ENCODE measurements at places on chromosomes 5 and 9. TPM values are rescaled to one million over a fixed set of nuclear protein-coding genes. Genes with fewer than 3 reads are reported as not detected.

Gene CANX
- total RNA-seq, result 591 TPM

Gene C9
- total RNA-seq, result not detected

Gene TXNDC8
- total RNA-seq, result not detected

Gene ZNF462
- total RNA-seq, result 25.7 TPM

Gene STK32A
- 0.95 TPM for total RNA-seq

Gene BHMT2
- total RNA-seq, result 36.3 TPM

Gene CNTNAP3
- 15.9 TPM for total RNA-seq

Gene RAB3C
- total RNA-seq, result 11.7 TPM

Gene PPP2R2B
- 17.3 TPM for total RNA-seq

Gene NR5A1
- total RNA-seq, result not detected

Gene IFNE
- total RNA-seq, result not detected

Gene LYRM7
- total RNA-seq, result 13.2 TPM

Gene ABHD17B
- total RNA-seq, result 22.8 TPM

Gene SLC36A2
- not detected for total RNA-seq

Gene GFRA3
- total RNA-seq, result 0.43 TPM

Gene PFN3
- total RNA-seq, result not detected

Gene HCN1
- not detected for total RNA-seq

Gene GLDC
- total RNA-seq, result 0.52 TPM

Gene ZDHHC11
- total RNA-seq, result 29.1 TPM

Measured in posterior vena cava (tissue), 2 donors.